ENCODE measurements at places on chromosomes 7 and 10. TPM values are rescaled to one million over a fixed set of nuclear protein-coding genes. Genes with fewer than 3 reads are reported as not detected.

WEE2 gene
- total RNA-seq = 0.16 TPM

SPACDR gene
- total RNA-seq = not detected

AQP1 gene
- 0.28 TPM for total RNA-seq

ABCC2 gene
- 0.45 TPM for total RNA-seq

ARHGAP19 gene
- total RNA-seq = 35.9 TPM

LAMB1 gene
- total RNA-seq = 57.6 TPM

GRCh38 chr7:149799397-149800168 lies 26.2 kb upstream of the ZNF467 start:
- H3K36me3 ChIP-seq = no peaks in the 10 kb centered on the region
- no peak overlapping the region for H3K4me3 ChIP-seq
- H3K27me3 ChIP-seq = no peaks in the 10 kb centered on the region
- DNase-seq = peak; percentile 82
- no peak overlapping the region for H3K27ac ChIP-seq

DNA sequence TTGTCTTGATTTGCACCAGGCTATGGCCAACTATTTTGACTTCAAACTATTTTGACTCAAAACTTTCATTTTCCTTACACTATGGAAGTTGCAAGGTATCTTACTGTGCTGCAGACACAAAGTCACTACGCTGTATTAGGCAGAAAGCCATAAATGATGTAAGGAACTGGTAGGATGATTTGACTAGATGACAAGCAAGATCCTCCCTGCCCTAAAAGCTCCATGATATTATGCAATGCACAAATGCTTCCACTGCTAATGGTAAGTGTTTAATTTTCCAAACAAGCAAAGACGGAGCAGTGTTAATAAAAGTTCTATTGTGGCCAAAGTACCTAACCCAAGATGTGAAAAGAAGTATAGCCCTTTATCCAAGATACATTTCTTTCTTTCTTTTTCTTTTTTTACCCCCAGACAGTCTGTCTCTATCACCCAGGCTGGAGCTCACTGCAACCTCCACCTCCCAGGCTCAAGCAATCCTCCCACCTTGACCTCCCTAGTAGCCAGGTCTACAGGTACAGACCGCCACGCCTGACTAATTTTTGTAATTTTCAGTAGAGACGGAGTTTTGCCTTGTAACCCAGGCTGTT lies 98.2 kb downstream of the ANK3 start:
- no peaks in the 10 kb centered on the region for H3K4me1 ChIP-seq
- no peaks in the 10 kb centered on the region for H3K27me3 ChIP-seq
- H3K4me3 ChIP-seq = no peak overlapping the region
- H3K27ac ChIP-seq = no peak overlapping the region

DNA sequence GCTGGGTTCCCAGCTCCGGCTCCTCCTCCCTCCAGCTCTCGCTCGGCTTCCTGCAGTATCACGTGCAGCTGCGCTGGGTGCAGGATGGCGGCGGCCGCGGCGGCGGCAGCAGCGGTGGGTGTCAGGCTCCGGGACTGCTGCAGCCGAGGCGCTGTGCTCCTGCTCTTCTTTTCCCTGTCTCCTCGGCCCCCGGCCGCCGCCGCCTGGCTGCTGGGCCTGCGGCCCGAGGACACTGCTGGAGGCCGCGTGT lies at the start of gene CNNM1:
CNNM1 (plus strand) TSS at position 53 of the 250 bp plus-strand sequence; CDS start at position 85, 32 bp downstream.
- peak; percentile 73 for DNase-seq
- H3K27ac ChIP-seq = no peak within 1 kb of the TSS
- no peaks in the 10 kb centered on the region for H3K36me3 ChIP-seq
- H3K4me1 ChIP-seq = no peaks in the 10 kb centered on the region

- no peak overlapping the region for H3K27ac ChIP-seq
- H3K4me3 ChIP-seq = no peak overlapping the region
- no peak for DNase-seq
- no peaks in the 10 kb centered on the region for H3K36me3 ChIP-seq
- H3K4me1 ChIP-seq = peaks cover 20% of the 10 kb centered on the region
Observed at GRCh38 chr10:103648636-103649532, 155.4 kb downstream of the NEURL1 start.

DNA sequence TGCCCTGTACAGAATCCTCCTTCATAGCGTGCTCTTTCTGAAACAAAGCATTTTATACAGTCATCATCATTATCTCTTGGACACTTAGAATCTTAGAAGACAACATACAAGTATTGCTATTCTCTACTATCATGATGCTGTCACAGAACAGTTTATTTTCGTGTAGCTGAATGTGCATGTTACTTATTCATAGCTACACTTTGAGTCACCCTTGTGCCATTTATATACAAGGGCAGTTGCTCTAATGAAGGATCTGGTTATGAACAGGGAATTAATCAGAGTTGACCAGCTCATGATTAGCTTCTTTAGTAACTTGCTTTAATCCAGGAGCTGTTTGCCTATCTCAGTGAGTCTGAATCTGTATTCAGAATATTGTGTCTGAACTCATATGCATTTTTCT lies 11.2 kb downstream of the CASP2 start:
- no peaks in the 10 kb centered on the region for H3K4me1 ChIP-seq
- no peak overlapping the region for H3K4me3 ChIP-seq
- H3K36me3 ChIP-seq = peaks cover 82% of the 10 kb centered on the region
- no peak overlapping the region for H3K27ac ChIP-seq
- DNase-seq = no peak

DNA sequence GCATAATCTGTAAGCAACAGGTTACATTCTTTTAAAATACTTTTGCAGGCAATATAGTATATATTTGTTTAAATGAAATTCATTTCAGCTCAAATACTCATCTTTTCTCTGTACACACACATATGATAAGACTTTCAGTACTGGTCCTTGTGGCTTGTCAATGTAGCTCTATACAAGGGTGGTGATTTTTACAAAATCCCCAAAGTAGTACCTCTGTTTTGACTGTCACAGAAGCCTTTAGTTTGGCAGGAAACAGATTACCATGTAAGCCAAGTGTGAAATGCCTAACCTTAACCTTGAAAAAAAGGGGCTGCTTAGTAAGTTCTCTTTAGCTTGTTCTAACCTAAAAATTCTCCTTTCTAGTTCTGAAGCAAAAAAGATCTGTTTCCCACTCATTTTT lies 87.9 kb downstream of the KCND2 start:
- no peaks in the 10 kb centered on the region for H3K36me3 ChIP-seq
- no peaks in the 10 kb centered on the region for H3K4me1 ChIP-seq
- H3K27ac ChIP-seq = no peak overlapping the region
- no peak for DNase-seq

GRCh38 chr7:53050433-53050832 lies 15.0 kb downstream of the POM121L12 start:
- H3K27me3 ChIP-seq = no peaks in the 10 kb centered on the region
- H3K4me3 ChIP-seq = no peak overlapping the region
- H3K4me1 ChIP-seq = no peaks in the 10 kb centered on the region

- H3K4me1 ChIP-seq = peaks cover 13% of the 10 kb centered on the region
- no peak overlapping the region for H3K27ac ChIP-seq
- H3K4me3 ChIP-seq = no peak overlapping the region
Observed at GRCh38 chr7:91165006-91165845, 99.0 kb upstream of the FZD1 start.

- no peak overlapping the region for H3K27ac ChIP-seq
- no peaks in the 10 kb centered on the region for H3K4me1 ChIP-seq
- DNase-seq = no peak
- no peaks in the 10 kb centered on the region for H3K36me3 ChIP-seq
- no peak overlapping the region for H3K4me3 ChIP-seq
Observed at GRCh38 chr7:88922944-88923343, 127.4 kb upstream of the TEX47 start.

DNA sequence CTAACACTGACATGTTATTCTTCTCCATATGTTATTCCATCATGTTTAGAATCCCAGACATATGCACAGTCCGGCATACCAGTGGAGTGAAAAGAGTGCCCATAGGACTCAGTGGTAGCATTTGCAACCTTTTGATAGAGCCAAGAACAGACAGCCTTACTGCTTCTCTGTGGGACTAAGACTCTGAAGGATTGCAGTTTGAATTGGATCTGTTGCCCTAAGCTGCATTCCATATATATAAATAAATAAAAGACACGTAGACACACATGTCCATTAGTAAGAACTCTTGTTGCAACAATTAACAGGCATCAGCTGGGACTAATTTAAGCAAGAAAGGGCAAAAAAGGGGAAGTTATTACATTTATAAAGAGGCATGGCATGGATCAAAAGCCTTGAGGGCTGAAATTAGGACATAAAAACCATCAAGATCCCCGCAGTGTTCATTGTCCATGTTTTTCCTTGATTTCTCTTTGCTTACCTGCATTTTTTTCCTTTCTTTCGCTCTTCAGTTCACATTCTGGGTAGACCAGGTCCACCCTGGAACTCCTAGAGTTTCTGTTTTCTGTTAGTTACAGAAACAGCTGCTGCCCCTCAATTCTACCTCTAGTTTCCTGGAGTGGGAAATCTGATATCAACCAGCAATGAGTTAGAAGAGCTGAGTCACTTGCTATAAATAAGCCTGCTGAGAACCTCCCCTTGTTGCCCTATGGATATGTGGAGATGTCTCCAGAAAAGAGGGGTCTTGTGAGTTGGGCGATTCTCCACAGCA lies 132.4 kb downstream of the SORCS1 start:
- no peaks in the 10 kb centered on the region for H3K27me3 ChIP-seq
- no peaks in the 10 kb centered on the region for H3K36me3 ChIP-seq

DNA sequence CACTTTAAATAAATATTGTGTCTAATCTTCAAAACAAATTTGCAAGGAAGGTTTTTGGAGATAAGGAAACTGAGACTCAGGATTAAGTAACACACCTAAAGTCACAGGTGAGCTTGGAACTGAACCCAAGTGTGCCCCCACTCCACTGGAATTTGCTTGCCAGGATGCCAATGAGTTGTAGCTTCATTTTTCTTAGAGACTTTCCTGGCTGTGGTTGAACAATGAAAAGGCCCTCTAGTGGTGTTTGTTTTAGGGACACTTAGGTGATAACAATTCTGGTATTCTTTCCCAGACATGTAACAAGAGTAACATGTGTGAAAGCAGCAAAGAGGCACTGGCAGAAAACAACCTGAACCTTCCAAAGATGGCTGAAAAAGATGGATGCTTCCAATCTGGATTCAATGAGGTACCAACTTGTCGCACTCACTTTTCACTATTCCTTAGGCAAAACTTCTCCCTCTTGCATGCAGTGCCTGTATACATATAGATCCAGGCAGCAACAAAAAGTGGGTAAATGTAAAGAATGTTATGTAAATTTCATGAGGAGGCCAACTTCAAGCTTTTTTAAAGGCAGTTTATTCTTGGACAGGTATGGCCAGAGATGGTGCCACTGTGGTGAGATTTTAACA lies 1.5 kb downstream of the IL6 start:
- no peak overlapping the region for H3K27ac ChIP-seq
- H3K4me3 ChIP-seq = no peak overlapping the region
